NCI-H1048 (cell line): ENCODE measurements at places on chromosomes 5 and 9.
A peak's percentile ranks its signal among the peaks of the same experiment; 100 is the strongest.

DNA sequence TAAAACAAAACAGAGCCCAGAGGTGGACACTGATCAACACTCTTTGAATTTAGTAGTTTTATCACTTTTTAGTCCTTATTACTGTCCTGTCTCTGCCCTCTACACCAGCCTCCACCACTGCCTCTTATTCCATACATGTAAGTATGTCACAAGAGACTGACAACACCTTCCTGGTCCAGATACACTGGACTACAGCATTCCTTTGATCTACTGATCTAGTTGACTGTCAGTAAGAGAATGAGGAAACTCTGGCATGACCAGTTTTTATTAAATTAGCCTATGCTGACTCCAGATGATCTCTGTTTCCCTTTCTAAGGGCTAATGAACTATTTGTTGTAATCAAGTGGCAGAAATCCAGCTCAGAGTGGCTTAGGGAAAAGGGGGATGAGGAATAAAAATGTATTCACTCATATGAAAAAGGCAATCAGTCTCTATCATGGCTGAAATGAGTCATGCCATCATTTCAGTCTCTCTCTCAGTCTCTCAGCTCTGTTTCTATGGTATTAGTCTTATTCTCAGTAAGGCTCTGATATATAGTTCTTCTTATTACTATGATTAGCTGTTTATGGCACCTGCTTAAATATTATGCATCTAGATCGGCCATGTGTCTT lies 5.5 kb downstream of the ARHGEF37 start:
- DNase-seq, result no peak

GRCh38 chr5:128199104-128199503 lies 115.5 kb downstream of the SLC12A2 start:
- DNase-seq, result no peak

DNA sequence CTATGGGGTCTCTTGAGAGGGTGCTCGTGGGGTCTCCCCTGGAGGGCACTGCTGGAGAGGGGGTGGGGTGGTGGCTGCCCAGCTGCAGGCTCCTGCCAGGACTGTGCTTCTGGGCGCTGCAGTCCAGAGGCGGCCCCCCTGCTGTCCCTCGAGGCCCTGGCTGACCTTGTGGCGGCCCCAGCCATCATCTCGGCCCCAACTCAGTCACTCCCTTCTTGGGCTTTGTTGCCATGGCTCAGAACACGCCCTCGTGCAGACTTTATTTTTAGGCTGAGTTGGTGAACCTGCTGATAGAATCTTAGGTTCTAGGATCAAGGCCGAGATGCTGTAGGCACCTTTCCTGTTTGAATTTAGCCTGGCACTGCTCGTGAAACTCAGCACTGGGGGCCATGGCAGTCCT lies 22.8 kb downstream of the FBXW5 start:
- no peak for DNase-seq

DNA sequence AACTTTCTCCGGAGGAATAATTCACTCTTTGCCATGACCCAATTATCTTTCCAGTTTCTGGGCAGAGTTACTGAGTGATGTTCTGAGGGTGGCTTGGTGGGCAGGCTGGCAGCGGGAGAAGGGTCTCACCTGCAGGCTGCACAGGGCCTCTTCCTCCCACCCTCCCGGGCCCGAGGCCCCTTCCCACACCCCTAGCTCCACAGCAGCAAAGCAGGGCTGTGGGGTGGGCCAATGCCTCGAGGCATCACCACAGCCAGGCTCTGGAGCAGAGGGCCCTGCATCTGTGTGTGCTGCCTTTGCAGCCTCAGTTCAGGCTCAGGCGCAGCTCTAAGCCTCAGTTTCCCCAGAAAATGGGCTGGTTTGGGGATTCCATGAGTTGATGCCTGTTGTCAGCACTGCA lies 120.2 kb upstream of the FOXD4L5 start:
- DNase-seq, result no peak

GRCh38 chr9:80881940-80882339 lies 807.4 kb downstream of the TLE1 start:
- no peak for DNase-seq

DNA sequence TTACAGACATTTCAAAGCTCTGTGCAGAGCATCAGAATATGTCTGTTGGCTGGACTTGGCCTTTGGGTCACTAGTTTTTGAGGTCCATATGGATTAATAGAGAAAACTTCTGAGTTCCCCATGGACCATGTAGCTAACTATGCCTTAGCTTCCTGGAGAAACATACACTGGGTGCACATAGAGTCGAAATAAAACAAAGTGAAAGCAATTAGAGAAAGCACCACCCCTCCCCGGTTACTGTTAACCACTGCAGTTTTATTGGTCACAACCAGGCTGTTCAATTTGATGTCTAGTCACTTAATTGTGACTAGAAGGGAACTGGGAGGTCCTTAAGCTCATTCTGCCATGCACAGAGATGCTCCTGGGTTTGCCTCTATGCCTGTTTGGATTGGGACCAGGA lies 4.2 kb downstream of the FAM240B start:
- DNase-seq, result no peak

- no peak for DNase-seq
These were observed 23.2 kb upstream of the CARNMT1 start for GRCh38 chr9:75051285-75051684.

DNA sequence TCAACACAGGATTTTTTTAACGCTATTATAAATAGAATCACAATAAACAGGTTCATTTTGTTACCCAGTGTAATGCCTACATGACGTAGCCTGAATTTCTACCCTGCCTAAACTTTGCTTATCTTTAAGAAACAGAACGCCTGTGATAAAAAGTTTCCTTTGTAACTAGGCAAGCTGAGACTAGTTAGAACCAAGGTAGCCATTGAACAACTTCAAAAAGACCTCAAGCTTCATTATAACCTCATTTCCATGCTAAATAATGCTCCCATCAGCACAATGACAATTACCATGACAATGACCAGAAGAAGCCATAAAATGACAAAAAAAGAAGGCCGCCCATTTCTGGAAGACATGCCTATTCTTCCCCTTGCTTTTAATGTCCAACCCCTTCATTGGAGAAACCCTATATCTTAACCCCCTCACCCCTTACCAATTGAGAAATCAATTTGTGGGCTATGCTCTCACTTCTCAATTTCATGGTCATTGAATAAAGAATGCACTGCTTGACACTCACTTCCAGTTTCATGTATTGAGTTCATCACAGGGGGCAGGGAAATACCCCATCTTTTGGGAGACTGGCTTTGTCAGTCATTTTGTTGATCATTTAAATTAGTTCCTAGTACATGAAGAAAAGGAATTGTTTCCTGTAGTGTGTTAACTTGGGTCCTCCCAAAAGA lies 276.8 kb downstream of the MCTP1 start:
- DNase-seq, result no peak

DNA sequence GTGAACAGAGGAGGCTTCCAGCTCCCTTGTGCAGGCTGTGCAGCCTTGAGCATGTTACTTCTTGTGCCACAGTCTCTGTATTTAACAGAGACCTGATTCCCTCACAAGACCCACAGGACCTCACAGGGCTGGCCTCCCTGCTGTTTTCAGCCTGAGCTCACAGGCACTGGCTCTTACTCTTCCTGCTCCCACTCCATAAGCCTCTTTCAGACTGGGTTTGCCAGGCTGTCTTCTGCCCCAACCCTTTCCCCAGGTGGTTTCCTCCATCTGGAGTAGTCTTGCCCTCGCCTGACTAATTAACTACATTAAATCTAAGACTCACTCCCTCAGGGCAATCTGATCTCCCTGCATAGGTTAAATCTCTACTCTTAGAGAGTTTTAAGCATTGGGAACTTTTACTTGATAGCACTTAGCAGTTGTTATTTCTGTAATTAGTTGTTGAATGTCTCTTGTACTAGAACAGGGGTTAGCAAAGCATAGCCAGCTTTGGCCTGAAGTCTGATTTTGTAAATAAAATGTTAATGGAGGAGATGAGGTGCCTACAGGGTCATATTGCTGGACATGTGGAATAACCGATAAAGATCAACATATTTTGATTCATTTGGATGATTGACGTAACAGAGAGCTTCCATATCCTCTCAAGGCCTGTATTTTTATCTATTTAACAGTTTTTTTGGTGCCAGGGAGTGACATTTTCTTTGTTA lies 28.6 kb upstream of the SPATA31E1 start:
- no peak for DNase-seq

- DNase-seq, result peak; percentile 32
These were observed at the start of gene CTNNA1 for GRCh38 chr5:138752951-138753793. CTNNA1 (plus strand) TSS chr5:138753425; CDS start chr5:138781925, 28,500 bp downstream.

- no peak for DNase-seq
These were observed 709.8 kb downstream of the KCTD16 start for GRCh38 chr5:144880513-144880912.

- DNase-seq, result no peak
These were observed 52.6 kb upstream of the SH3PXD2B start for GRCh38 chr5:172506921-172507320.

- DNase-seq, result no peak
These were observed 138.1 kb upstream of the HMHB1 start for GRCh38 chr5:143673676-143674468.

GRCh38 chr5:82022499-82022898 lies 50.7 kb downstream of the ATG10 start:
- DNase-seq, result no peak

GRCh38 chr5:72234265-72234700 lies 85.8 kb downstream of the MRPS27 start:
- DNase-seq, result no peak

DNA sequence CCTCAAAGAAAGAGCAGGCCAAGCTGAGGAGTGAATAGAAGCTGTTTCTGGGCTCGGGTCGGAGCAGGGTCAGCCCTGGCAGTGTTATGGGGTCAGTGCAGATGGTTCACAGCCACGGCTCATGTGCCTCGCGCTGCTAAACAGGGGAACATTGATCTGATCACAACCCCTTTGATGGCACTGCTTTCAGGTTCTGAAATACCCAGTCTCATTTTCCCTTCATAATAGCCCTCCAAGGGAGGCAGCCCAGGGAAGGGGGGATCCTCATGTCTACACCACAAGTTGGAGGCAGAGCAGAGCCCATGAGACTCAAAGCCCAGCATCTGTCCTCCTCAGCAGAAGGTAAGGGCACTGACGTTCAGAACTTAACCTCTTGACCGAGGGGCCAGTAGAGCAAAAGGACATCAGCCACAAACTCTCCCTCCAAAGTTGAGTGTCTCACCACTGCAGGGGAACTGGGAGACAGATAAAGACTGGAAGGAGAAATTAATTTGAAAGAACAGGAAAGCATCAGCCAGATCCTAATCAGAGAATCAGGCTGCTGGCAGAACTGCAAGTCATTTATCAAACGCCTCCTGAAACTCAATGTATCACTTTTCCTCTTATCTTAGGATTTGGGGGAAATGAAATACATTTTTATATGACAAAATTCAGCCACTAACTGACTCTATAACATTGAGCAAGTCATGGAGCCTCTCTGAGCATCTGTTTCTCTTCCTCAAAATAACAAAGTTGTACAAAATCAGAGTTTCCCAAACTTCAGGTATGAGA lies 110.6 kb downstream of the SH3TC2 start:
- no peak for DNase-seq

DNA sequence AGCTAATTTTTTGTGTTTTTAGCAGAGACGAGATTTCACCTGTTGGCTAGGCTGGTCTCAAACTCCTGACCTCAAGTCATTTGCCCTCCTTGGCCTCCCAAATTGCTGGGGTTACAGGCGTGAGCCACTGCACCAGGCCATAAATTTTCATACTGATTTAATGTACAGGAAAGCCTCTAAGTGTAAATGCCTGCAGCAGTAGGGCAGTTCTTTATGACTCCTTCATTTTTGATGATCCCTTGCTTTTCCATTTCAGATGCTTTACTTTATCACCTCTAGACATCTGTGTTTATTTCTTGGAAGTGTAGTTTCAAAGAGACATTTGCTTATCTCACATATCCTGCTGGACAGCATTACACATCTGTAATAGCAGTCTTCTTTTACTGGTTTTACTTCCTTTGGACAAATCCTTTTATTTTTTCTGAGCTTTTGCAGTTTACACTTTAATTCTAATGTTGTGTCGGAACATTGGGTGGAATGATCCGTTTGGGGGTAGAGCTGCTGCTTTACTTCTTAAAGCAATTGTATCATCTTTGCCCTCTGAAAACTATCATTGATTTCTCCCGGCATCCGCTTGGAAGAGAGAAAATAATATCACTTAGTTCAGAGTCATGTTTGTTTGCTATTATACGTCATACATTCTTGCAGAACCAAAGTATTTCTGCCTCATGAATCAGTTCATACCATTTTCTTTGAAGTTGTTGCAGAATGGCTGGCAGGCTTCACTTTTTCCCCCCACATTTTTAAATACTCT lies 36.0 kb downstream of the SCGB3A1 start:
- DNase-seq, result no peak

- DNase-seq, result no peak
These were observed 7.1 kb upstream of the CORO2A start for GRCh38 chr9:98199388-98200033.

GRCh38 chr5:143262393-143263174 lies 140.9 kb downstream of the NR3C1 start:
- no peak for DNase-seq

DNA sequence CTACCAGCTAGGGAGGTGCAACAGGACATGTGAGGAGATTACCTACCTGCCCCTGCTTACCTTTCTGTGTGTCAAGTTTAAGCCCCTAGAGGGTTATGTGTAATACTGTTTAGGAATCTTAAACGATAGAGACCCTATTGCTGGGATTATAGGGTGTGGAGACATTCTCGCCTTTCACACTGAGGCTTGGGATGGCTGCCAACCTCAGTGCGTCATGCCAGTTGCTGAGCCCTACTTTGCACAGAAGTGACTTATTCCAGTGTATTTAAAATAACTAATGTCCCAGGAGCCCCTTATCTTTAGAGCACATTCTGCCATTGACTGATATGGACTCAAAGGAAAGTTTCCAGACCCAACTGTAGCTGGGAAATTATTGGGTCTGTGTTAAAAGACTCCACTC lies 76.6 kb upstream of the XPA start:
- no peak for DNase-seq

DNA sequence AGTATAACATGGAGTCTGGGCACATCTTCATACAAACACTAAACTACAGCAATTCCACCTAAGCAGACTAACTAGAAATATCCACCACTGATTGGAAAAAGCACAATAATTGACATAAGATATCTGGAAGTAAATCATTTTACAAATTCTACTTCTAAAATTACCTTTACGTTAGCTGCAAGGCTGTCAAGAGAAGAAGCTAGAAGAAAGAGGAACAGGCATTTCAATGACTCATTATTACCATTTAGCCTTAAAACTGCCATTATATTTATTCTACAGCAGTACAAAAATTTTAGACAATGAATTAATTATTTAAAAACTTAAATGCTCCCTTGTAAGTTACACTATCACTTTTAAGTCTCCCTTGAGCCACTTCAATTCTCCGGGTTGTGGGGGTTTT lies 43.4 kb upstream of the PLPP6 start:
- no peak for DNase-seq

GRCh38 chr5:139443831-139444453 lies 4.6 kb upstream of the DNAJC18 start:
- DNase-seq, result no peak

DNA sequence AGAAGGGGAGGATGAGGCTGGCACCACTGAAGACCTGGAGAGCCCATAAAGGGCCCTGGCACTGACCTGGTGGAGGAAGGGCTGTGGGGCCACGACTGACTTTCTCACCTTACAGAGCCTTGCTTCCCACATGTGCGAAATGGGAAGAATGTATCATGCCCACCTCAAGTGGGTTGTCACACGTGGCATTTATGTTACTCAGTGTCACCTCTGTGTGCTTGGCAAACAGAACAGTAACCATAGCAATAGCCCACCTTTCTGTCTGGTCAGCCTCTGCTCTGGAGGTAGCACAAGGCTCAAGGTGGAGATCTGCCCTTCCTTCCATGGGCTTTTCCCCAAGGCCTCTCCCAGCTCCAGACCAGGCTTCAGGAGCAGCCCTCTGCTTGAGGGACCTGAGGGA lies 16.7 kb downstream of the TCF7 start:
- DNase-seq, result no peak
